ENCODE measurements at places on chromosomes 2 and 18. TPM values are rescaled to one million over a fixed set of nuclear protein-coding genes. Genes with fewer than 3 reads are reported as not detected.

GRCh38 chr2:152407204-152407721, 72.3 kb downstream of the FMNL2 start:
- DNase-seq: peak; percentile 56

DNA sequence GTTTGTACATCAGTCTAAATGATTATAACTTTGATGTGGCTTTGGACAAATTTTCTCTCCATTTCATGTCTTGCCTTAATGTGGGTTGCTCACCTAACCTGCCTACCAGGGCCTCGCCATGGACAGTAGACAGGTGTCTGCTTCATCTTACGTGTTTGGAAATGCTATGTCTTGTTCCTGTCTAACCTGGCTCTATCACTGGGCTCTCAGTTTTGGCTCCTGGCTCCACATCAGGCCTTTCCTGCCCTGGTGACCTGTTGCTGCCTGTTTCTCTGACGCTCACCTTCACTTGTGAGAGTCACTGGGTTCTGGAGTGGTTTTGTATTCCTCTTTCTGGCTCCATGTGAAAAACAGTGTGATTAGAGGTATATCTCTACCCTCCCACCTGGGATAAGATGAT, 65.9 kb downstream of the PHLPP1 start:
- DNase-seq: no peak

DNA sequence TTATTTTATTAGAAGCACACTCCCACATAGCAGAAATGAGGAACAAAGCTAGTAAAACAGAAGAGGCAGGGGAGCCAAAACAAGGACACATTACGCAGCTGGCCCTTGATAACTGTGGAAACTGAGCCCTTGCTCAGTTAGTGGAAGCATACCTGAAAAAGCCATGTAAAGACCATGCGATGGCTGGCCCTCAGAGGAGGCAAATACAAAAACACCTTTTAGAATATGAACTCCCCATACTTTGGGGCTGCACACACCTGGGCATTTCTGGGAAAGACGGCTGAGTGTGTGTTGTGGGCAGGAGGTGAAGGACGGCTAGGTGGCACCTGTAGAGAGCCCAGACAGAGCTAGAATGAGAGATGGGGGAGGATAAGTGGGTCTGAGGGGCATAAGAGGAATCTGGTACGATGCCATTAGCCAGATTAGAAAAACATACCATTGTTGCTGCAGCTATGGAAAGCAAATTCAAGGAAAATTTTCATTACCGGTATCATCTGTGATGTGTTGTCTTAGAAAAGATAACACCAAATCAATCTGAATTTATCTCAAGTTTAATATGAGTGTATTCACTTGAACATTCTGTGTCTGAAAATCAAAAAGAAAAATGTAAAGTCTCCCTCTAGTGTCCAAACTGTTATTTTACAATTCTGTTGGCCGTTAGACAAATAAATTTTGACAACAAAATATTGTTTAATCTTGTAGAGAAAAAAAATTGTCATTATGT, 45.2 kb upstream of the SULT1C3 start:
- no peak for DNase-seq

DNA sequence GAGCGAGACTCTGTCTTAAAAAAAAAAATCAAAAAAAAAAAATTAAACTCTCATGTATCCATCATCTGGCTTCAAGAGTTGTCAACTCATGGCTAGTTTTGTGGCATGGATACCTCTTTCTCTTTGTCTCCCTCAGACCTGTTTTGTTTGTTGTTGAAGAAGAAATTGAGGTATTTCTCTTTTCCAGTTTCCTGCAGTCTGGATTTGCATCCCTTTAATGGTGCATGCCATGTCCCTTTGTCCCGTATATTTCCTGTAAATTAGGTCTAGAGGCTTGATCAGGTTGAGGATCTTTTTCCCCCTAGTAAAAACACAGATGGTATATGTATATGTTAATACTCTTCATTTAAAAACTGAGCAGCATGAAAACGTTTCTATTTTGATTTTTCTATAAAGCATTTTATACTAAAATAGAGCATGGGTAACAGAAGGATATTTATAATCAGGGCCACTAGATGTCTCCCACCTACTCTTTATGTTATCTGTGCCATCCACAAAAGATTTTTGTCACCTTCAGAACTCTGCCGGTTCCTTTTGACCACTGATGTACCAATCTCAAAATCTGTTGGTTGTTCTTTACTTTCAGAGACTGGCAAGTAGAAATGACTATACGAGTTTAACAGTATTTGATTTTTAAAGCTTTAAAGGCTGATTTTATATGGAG, 80.1 kb downstream of the GALNT1 start:
- DNase-seq: no peak

- DNase-seq: peak; percentile 82
Measured at GRCh38 chr2:150485871-150486538, 1.5 kb downstream of the RND3 start.

DNA sequence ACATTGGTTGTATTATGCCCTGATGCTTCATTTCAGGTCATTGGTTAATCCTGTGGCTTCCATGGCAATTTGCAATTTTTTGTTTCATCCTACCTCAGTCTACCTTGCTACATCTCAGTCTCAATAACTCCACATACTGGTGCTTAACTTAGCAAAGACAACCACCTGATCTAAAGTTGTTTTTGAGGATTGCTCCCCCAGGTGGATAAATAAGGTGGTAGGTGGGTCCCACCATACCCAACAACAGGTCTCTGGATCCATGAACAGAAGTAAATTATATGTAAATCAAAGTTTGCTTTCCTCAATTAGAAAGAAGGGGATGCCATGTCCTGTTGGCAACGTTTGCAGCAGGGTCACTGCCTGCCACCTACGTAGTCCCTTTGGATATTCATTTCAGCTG, 7.0 kb downstream of the XIRP2 start:
- no peak for DNase-seq

GRCh38 chr2:238462782-238463396, 36.2 kb downstream of the ASB1 start:
- no peak for DNase-seq

DNA sequence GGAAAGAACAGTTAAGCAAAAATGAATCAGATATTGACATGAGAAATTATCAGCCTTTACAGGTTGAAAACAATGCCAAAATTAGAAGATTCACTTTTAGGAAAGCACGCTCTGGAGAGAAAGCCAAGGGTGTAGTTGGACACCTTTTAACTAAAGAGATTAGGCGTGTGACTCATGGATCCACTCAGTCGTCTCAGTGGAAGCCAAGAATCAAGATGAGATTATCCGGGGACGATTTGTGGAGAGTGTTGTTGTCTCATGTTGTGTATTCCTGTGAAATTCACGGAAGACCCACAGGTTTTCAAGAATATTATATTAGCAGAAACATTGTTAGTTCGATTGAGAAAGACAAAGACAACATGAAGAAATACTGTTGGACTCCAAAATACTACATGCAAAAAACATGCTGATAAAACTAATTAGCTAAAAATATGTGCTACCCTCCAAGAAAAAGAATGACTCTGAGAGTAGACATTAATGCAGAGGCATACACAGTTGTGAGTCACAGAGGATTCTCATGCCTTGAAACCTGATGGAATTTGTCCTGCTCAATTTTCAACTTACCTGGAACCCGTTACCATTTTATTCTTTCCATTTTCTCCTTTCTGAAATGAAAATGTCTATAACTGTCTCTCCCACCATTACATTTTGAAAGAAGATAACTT, 192.1 kb upstream of the RND3 start:
- DNase-seq: no peak

- DNase-seq: no peak
Measured at GRCh38 chr18:4433717-4434116, 21.4 kb downstream of the DLGAP1 start.

- DNase-seq: no peak
Measured at GRCh38 chr18:49152885-49153284, 202.1 kb upstream of the SMAD7 start.

- DNase-seq: peak; percentile 31
Measured at GRCh38 chr18:44895176-44895798, 214.6 kb downstream of the SETBP1 start.

GRCh38 chr18:79317703-79318102, 78.0 kb upstream of the NFATC1 start:
- DNase-seq: no peak

HMSD gene
- 0.09 TPM for total RNA-seq

ALKAL2 gene
- 0.68 TPM for total RNA-seq

SFTPB gene
- total RNA-seq: 0.44 TPM
